Psoas muscle (tissue), 8 donors: ENCODE measurements at places on chromosomes 12 and 14. TPM values are rescaled to one million over a fixed set of nuclear protein-coding genes. Genes with fewer than 3 reads are reported as not detected.

Gene EPYC
- not detected for total RNA-seq

Gene BCL7A
- 14.3 TPM for total RNA-seq

Gene MYO1A
- total RNA-seq = 0.10 TPM

GRCh38 chr14:104477117-104477623, 102.4 kb upstream of the C14orf180 start:
- DNase-seq = no peak
